ENCODE measurements at places on chromosomes 3 and 15. TPM values are rescaled to one million over a fixed set of nuclear protein-coding genes. Genes with fewer than 3 reads are reported as not detected.

The SCAANT1 gene
- not detected for polyA plus RNA-seq

The BFSP2 gene
- 0.33 TPM for polyA plus RNA-seq

The CPNE9 gene
- 0.08 TPM for polyA plus RNA-seq

The SLC9C1 gene
- polyA plus RNA-seq, result 0.64 TPM

The PLCH1 gene
- polyA plus RNA-seq, result 10.5 TPM

The FOXB1 gene
- 0.10 TPM for polyA plus RNA-seq

The GNAT1 gene
- polyA plus RNA-seq, result not detected

The ZXDC gene
- 31.6 TPM for polyA plus RNA-seq
